ENCODE measurements at places on chromosomes 13 and 19.

DNA sequence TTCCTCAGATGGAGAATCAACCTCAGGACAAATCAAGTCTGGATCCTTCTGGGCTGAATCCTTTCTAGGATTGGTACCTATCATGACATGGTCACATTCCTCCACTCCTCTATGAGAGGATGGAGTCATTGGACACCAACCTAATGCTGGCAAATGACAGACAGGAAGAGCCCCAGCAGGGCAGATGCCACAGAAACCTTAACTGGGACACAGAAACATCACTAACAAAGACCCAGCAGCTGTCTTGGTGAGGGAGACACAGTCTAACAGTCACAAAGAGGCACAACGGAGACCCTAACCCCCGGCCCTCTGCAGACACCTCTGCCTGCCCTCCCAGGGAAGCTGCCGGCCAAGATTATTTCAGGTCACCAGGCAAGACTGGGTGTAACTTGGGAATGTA, 2.1 kb downstream of the ANKRD27 start:
- no peak for DNase-seq

GRCh38 chr13:75652726-75653125, 16.6 kb downstream of the LMO7 start:
- no peak for DNase-seq

DNA sequence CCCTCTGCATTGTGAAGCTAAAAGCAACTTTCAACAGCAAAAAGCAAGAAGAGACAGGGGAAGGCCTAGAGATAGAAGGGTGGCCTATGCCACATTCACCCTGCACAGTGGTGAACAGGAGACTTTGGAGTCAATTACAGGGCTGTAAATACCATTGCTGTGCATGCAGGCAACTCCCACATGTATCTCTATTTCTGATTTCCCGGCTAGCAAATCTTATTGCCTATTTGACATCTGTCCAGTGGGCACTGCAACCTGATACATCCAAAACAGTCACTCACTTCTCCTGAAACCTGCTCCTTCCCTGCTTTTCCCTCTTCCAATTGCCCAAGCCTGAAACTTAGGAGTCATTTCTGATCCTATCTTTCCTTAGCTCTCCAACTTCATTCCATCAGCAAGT, 13.4 kb downstream of the RUBCNL start:
- no peak for DNase-seq

DNA sequence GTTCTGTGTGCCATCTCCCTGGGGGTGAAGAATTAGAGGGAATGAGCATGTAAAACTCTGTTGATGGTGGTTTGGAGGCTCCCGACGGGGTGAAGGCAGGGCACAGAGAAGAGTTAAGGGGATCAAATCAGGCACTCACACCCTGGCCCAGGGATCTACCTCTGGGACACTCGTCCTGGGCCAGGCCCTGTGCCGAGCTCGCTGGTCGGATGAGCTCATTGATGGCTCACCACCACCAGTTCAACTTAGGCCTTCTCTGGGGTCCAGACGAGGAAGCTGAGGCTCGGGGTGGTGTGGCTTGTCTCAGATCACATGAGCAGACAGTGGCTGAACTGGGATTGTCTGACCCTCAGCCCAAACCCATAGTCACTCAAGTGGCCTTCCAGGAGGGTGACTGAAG, 1.6 kb downstream of the NACC1 start:
- no peak for DNase-seq

GRCh38 chr19:3733549-3734309, 25.5 kb downstream of the TJP3 start:
- DNase-seq: no peak

DNA sequence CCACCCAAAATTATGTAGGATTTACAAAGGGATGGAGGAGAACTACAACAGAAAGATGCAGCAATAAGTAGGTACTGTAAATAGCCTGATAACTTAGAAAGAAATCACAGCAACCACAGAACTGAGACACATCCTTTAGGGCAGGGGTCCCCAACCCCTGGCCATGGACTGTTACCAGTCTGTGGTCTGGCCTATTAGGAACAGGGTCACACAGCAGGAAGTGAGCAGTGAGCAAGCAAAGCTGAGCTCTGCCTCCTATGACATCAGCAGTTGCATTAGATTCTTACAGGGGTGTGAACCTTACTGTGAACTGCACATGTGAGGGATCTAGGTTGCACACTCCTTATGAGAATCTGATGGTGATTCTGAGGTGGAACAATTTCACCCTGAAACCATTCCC, 997.6 kb downstream of the DIAPH3 start:
- no peak for DNase-seq

DNA sequence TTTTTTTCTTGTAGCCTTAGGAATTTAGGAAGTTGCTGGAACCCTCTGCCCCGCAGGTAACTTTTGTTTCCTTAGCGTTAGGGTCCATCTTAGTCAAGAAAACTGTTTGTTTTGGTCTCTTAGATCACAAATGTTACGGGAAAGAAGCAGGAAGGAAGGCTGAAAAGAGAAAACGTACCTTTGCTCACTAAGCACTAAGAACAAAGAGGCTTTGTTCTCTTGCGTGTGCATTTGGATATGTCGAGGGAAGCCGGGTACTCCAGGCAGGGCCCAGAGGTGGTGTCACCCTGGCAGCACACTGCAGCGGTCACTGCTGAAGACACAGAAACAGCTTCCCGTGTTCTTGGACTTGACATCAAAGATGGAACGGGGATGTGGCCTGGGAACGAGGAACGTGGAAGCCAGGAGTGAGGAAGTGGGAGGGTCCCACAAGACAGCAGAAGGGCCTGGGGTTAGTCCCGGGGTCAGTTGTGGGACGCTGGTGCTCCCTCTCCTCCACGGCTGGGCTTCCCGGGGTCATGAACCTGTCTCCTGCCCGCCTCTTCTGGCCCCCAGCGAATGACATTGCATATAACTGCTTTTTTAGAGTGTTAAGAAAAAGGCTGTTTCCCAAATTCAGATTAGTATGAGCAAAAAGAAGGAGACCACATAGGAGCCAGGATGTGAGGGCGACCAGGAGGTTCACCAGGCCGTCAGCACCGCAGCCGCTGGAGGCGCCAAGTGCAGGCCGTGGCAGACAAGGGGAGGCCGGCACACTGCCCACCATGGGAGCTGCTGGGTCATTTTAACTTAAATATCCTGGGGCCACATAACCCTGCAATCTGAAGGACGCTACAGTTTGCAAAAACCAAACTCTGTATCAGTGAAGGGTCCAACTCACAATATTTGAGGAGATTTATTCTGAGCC, 31.6 kb downstream of the ATP11A start:
- DNase-seq: no peak

DNA sequence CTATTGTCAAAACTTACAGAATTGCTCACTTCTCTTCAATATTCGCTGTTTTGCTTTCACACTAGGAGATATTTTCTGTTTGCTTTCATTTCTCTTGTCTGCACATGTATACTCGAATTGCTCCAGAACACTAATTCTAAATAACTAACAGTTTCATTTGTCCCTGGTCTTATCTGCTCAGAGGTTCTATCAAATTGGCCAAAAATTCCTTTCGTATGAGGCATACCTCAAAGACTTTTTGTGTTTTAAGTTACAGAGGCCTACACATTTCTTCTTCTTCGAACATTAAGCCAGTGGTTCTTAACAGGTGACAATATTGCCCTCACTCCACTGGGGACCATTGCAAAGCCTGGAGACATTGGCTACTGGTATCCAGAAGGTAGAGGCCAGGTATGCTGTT, 1314.6 kb downstream of the EFNB2 start:
- DNase-seq: no peak

- DNase-seq: no peak
Measured at GRCh38 chr19:14563989-14564651, 7.7 kb downstream of the NDUFB7 start.

DNA sequence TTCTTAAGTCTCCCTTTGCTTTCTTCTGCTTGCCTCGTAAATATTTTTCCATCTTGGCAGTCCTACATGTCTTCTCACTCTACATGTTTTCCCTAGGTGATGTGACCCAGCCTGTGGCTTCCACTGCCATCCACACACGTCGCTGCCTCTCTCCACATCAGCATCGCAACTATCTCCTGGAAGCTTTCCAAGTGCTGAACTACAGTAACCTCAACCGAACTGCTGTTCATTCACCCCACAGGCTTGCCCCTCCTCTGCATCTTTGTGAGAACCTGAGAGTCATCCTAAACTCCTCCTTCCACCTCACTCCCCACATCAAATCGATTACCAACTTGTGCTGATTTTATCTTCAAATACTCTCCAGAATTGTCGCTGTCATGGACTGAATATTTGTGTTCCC, 41.2 kb upstream of the USPL1 start:
- DNase-seq: no peak

GRCh38 chr13:49814551-49815270, 22.2 kb upstream of the KPNA3 start:
- DNase-seq: no peak

- no peak for DNase-seq
Measured at GRCh38 chr13:98751367-98751782, 1.1 kb downstream of the SLC15A1 start.

DNA sequence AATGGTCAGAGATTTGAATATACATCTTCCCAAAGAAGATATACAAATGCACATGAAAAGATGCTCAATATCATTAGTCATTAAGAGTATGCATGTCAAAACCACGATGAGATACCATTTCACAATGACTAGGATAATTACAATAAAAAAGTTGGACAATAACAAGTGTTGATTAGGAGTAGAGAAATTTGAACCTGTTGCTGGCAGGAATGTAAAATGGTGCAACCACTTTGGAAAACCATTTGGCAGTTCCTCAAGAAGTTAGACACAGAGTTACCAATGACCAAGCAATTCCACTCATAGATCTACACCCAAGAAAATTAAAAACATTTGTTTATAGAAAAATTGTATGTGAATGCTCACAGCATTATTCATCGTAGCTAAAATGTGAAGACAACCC, 33.2 kb upstream of the STARD13 start:
- no peak for DNase-seq

- DNase-seq: no peak
Measured at GRCh38 chr13:51500687-51501086, 47.9 kb upstream of the INTS6 start.

DNA sequence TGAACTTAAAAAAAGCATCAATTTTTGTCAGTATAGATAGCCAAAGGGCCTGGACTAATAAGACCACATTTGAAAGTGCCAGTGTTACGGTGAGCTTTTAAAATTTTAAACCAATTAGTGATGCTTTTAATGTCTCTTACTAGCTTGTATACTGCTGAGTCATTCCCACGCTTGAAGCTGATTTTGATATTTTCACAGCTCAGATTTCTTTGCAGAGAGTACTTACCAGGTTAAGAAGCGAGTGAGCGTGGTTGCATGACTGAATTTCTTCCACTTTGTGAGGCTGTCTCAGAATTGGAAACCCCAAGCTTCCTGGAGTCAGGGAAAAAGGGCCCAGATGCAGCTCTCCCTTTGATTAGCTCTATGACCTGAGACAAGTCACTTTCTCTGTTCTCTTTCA, 74.5 kb upstream of the NBEA start:
- DNase-seq: no peak

DNA sequence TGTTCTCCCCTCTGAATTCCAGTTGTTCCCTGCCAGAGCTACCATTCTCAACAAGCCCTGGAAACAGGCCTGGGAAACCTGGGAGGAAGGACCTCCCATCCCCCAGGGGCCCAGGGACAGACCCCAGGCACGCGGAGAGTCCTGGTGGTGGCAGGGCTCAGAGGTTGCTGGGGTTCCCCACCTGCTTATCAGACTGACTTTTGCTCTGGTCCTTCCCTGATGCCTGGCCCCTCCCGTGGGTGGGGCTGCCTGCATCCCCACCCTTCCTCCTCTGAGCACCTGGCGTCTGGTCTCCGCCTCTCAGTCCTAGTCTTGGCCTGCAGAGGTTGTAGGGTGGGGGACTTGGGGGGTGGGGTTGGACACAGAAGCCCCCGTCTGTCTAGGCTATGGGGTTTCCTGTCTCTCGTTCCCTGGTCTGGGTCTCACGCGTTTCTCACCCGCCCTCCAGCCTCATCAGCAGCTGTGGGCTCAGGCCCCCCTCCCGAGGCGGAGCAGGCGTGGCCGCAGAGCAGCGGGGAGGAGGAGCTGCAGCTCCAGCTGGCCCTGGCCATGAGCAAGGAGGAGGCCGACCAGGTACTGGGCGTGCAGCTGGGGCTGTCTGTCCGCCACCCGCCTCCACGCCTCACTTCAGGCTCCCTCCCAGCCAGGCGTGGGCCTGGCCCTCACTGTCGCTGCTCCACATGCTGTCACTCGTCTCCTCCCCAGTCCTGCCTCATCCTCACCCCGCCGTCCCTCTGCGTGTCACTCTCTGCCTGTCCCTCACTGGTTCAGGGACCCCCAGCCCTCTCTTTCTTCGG, 13.6 kb downstream of the EPN1 start:
- DNase-seq: no peak

DNA sequence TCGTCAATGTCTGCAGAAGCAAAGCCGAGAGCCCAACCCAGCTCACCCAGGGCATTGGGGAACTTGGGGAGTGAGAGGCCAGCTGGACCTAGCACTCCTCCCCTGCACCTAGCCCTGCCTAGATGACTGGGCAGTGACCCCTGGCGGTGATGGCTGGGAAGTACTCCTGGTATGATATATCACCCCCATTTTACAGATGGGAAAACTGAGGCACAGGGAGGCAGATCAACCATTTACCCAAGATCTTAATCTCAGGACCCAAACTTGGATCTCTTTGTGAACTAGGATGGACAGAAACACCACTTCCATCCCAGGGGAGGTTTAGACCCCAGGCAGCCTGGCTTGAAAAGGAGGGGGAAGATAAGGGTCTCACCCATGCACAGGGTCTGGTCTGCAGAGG, 43.5 kb downstream of the CCL25 start:
- no peak for DNase-seq

DNA sequence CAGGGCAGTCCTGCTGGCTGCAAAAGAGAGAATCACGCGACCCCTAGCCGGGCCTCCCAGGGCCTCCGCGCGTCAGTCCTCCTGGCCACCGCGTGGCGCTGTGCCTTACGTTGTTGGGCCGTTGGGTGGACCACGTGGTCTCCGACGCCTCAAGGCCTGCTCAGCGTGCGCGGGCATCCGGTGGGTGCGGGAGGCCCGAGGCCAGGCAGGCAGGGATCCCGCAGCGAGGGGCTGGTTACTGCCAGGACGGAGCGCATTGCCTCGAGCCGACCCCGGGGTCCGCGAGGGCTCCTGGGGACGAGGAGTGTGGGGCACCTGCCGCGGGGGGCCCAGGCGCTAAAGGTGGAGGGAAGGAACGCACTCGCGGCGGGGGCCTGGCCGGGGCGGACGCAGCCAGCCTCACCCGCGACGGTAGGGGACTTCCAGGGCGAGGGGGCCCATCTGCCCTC, at the start of gene TDRD12:
TSS of gene TDRD12 (plus strand) at position 157 of the 449 bp plus-strand sequence. CDS start 306 bp downstream, outside the sequence.
- DNase-seq: no peak

GRCh38 chr19:39740395-39740794, 2.6 kb upstream of the CLC start:
- DNase-seq: no peak

GRCh38 chr13:113178070-113178895, 19.8 kb downstream of the PROZ start:
- no peak for DNase-seq
